Activated CD4-positive, alpha-beta T cell treated with anti-CD3 and anti-CD28 coated beads for 4 hours (primary cell): ENCODE measurements at places on chromosomes 7 and 10.
A peak's percentile ranks its signal among the peaks of the same experiment; 100 is the strongest.

DNA sequence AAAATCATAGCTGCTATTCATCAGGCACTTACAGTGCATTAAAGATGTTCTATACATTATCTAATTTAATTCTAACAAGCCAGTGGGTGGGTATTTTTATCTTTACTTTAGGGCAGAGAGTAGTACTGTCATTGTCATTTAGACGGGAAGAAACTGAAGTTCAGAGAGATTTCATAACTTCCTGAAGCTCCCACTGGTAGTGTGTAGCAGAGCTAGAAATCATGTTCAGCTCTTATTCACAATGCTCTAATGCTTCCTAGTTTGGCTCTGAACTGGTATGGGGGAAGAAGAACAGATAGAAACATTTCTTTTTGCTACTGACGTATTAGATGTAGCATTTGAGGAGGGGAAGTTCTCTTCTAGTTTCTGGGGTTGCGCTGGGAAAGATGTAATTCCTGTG is 116.7 kb downstream of the CYP26A1 start:
- no peak for DNase-seq

DNA sequence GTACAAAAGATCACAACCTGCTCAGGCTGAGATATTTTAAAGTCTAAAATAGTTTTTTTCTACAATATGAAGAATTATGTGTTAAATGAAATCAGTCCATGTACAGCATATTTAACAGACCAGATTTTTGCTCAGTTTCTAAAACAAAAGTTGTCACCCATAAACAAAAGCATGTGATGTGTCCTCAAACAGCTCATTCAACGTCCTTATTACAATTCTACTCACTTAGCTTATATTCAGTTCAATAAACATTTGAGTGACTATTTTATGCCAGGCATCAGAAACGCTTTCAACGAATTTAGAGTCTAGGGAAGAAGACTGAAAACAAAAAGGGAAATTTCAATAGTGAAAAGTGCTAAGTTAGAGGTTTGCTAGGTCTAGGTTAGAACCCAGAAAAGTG is 457.3 kb upstream of the SEMA3A start:
- no peak for DNase-seq

DNA sequence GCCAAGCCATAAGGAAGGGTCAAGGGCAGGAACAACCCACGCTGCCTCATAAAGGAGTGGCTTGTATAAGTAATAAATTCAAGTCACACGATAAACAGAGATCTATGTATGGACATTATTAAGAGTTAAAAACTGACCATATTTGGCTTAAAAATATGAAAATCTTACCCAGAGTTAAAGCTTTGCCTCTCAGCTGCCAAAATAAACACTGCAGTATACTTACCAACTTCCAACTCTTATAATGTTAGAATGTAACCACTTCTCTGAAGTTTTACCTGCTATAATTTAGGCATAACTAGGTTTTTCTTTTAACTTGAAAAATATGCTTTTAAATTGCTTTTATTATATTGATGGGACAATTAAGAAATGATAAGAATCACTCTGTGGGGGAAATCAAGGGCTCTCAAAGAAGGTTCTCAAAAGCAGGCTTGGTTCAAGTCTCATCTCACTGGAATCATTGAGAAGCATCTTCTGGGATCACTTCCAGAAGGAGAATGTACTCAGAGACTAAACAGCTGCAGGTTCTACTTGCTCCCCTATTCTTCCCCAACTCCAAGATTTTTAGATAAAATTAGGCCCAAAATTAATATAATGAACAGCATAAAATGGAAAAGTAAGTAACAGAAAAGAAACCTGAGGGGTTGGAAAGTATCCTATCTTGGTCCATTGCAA is 16.1 kb upstream of the CAV2 start:
- no peak for DNase-seq

GRCh38 chr7:44667190-44667589 is 60.8 kb downstream of the OGDH start:
- DNase-seq = no peak

- DNase-seq = no peak
Measured at GRCh38 chr10:87868277-87868676, 4.9 kb downstream of the PTEN start.

GRCh38 chr10:102919246-102919959 is 1.3 kb downstream of the CNNM2 start:
- DNase-seq = no peak

GRCh38 chr10:970311-971149 is 17.7 kb upstream of the GTPBP4 start:
- DNase-seq = no peak

GRCh38 chr10:80100861-80101695 is 22.6 kb downstream of the TMEM254 start:
- DNase-seq = no peak

DNA sequence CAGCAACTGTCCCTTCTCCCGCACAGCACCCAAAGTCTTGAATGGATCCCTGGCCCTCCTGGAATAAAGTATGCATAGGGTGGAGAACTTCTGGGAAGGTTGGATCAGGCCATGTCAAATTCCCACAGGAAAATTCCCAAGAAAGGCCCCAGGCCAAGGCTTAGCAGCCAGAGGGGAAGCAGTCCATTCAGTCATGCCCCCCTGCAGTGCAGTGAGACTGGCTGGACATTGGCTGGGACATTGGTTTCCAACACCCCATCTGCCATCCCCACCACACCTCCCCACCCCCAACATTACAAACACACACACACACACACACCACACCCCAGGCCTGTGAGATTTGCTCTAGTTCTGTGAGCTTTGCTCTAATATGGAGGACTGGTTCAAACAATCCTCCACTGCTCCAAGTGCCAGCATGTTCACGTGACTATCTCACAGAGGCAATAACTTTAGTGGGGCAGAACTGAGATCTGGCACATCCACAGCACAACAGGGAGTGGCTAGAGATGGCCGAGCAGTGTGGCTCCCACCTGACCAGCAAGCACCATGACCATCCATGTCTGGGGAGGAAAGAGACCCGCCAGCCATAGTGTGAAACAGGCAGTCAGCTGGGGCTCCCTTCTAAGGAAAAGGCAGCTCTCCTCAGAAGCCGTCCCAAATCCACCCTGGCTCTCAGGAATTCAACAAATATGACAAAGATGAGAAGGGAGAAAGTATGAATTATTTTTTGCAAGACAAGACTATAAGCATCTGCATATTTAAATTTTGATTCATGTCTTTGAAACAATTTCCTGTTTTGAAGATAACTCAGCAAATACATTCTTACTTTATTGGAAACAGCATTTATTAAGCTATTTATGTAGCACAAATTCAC is 6.7 kb upstream of the FAM170B start:
- DNase-seq = no peak

DNA sequence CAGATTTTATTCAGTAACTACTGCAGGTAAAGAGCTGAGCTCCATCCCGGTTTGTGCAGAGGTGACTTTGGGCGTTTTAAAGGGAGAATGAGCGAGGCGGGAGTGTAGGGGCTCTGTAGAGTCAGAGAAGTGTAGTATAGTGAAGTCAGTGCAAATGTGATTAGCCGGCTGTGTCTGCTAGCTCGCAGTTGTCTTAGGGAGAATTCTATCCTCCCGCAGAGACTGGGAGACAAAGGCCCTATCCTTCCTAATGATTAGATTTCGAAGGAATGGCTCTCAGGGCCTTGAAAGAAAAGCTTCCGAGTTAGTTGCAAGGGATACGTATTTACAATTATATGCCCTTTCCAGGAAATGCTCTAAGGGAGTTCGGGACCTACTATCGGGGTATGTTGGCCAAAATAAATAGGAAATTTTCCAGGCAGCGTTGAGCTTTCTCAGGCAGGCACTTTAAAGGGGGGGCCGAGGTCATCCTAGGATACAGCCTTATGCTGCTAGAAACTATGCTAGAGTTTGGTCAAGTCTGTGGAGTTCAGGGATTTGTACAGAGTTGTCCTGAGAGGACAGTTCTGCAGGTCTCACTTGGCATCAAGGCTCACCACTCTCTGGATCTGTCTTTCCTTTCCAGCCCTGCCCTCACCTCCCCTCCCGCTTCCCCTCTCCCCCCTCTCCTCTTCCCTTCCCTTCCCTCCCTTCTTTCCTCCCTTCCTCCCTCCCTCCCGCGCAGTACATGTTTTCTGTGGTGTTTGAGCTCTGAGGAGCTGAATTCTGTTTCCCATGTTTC is 825 bp downstream of the MRPL32 start:
- no peak for DNase-seq

DNA sequence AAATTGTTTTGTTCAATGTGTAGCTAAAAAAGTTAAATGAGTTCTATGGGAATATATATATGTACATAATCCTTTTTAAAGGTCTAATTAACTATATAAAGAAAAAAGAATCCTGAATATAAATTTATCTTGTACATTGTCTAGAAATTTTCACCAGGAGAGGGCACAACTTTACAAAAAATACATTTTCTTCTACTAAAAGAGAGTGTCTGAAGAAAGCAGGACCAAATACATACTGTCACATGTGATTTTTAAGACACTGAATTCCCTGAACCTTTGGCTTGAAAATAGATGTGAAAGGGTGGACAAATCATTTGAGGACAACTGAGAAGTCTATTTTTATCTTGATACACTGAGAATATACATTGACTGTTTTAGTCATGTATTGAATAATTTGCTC is 204.3 kb downstream of the DGKB start:
- no peak for DNase-seq

GRCh38 chr7:5428478-5429252 is 5.0 kb upstream of the TNRC18 start:
- no peak for DNase-seq

DNA sequence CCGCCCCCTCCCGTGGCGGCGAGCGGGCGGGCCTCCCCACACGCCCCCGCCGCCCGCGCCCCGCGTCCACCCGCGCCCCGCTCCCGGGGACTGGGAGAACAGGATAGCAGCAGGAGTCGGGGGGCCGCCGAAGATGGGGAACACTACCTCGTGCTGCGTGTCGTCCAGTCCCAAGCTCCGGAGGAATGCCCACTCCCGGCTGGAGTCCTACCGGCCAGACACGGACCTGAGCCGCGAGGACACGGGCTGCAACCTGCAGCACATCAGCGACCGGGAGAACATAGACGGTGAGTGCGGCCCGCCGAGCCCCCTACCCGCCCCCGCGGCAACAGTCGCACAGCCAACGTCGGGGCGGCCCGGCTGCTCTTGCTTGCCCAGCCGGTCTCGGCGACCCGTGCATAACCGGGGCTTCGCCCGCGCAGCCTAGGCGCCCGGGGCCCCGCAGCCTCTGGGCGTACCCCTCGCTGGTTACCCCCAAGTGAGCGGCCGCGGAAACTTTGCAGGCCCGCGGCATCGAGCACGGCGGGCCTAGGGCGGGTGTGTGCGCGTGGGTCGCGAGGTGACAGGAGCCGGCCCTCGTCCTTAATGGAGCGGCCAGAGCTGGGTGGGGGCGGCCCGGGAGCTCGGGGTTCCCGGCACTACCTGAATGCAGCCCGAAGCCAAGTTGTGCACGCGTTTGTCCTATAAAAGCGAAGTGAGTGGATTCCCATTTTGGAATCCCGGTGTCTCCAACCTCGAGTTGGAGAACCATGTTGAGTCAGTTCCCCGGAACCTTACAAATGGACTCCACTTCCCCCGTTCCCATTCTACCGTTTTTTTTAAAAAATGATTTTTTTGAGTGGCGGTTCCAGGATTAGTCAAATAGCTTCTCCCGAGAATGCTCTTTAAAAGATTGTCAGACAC is 863 bp downstream of the CCNY start:
- DNase-seq = no peak

GRCh38 chr10:74652664-74653063 is 173.7 kb upstream of the KAT6B start:
- no peak for DNase-seq

DNA sequence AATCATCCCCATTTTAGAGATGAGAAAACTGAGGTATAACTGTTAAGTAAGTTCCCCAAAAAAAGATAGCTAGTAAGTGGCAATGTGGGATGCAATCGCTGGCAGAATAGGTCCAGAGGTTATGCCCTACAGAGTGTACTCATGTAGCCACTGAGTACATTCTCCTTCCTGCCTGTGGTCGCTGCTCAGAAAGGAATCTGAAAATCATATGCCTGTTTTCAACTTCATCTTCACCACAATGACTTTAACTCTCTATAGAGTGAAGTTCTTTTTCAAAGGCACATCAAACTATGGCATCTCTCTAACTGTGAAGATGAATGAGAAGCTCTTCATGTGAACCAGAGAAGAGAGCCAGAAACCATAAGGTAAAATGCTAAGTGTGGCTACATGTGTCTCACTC is 162.2 kb upstream of the SLC25A13 start:
- DNase-seq = no peak

- no peak for DNase-seq
Measured at GRCh38 chr10:130713135-130713534, 576.9 kb downstream of the GLRX3 start.

- no peak for DNase-seq
Measured at GRCh38 chr7:6022707-6023106, 8.5 kb upstream of the ANKRD61 start.

- DNase-seq = no peak
Measured at GRCh38 chr10:29501692-29502091, 133.1 kb downstream of the SVIL start.

GRCh38 chr7:133054162-133054840 is 27.6 kb downstream of the CHCHD3 start:
- DNase-seq = no peak

- DNase-seq = peak; percentile 13
Measured at GRCh38 chr7:94395141-94396036, 694 bp downstream of the COL1A2 start.

DNA sequence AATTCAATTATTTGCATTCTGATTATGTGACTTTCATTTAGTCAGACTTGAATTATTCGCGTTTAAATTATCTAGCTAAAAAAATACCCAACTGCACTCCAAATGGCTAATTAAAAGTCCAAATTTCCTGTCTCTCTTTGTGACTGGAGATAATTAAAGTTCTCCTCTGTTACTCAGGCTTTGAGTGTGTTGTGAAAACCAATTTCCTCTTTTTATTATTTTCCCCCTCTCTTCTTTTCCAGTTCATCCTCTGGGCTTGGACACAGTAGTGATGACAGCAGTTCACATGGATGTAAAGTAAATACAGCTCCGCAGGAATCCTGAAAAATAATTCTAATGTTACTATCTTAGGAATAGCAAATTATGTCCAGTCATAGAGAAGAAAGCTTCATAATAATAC is 80.6 kb downstream of the SNX10 start:
- no peak for DNase-seq

GRCh38 chr7:74452748-74453321 is 871 bp upstream of the GTF2IRD1 start:
- DNase-seq = peak; percentile 29

GRCh38 chr7:16880554-16880953 is 1.2 kb downstream of the AGR3 start:
- DNase-seq = no peak
